Posterior vena cava (tissue), 2 donors: ENCODE measurements at places on chromosomes 3 and 15.

- DNase-seq, result no peak
Observed at GRCh38 chr15:69457304-69458280, 5.0 kb downstream of the RPLP1 start.

- no peak for DNase-seq
Observed at GRCh38 chr15:85541744-85542143, 161.3 kb downstream of the AKAP13 start.

DNA sequence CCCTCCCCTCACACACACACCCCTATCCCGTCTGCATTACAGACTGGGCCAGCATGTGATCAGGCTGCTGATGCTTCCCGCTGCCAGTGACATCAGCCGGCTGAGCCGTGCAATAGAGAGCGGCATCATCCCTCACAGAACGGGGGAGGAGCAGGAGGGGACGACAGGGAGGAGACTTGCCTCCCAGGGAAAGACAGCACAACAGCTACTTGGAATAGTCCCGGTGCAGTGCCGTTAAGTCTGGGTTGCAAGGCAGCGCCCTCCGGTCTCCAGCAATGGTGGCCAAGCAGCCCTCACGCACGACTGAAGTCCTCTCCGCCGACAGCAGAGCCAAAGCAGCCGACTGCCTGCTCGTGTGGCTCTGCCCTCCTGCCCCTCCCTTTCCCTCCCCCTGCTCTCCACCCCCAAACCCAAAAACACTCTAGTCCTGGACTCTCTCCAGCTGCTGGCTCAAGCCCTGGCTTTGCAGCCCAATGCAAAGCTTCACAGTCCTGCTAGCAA is 31.5 kb upstream of the RPS17 start:
- peak; percentile 90 for DNase-seq

GRCh38 chr3:39327746-39328349 is 1.7 kb upstream of the CCR8 start:
- no peak for DNase-seq

DNA sequence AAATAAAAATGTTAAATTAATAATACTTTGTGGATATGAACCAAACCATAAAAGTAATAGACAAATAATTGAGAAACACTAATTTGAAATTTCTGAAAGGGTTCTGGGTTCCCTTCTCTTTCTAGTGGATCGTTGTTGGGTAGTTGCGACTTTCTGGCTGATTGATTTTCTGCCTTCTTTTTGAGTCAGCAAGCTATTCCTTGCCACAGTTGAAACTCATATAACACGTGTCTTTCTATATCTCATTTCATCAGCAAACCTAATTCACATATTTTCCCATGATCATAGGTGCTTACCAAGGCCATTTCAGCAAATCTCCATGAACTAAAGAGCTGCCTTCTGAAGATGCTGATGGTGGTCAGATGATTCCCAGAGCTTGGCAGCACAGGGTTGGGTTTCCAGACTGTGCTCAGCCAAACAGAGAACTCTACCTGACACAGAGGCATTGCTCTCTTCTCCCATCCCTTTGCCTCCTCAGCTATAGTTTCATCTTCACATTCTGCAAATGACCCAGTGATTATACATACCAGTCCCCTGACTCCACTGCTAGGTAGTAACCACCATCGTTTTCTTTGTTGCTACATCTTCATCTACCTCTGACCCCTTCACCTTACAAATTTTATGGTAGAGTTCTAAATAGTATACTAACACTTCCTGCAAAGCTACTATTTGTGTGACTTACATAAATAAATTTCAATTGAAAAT is 383.9 kb upstream of the DPH6 start:
- DNase-seq, result no peak

DNA sequence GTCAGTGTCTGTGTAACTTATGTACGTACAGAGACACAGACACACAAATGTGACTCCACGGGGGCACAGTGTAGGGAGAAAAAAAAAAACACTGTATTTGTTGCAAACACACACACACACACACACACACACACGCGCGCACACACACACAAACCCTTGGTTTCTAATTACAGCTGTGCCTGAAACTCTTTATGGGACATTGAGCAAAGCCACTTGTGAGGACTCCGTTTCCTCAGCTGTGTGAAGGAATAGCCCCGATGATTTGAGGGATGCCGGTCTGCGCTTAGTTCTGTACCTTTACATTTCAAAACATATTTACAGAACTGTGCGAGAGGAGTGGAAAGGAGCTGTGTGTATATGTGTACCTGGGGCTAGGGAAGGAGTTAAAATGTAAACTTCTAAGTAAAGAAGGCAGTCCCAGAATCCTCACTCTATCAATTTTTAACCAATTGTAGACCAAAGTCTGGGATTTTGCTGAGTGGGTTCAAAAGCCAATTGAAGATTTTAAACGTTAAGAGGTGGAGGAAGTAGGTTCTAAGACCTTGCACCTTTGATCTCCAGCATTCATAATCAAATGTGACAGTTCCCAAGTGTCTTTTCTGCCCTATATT is 5.3 kb upstream of the BCL6 start:
- no peak for DNase-seq

DNA sequence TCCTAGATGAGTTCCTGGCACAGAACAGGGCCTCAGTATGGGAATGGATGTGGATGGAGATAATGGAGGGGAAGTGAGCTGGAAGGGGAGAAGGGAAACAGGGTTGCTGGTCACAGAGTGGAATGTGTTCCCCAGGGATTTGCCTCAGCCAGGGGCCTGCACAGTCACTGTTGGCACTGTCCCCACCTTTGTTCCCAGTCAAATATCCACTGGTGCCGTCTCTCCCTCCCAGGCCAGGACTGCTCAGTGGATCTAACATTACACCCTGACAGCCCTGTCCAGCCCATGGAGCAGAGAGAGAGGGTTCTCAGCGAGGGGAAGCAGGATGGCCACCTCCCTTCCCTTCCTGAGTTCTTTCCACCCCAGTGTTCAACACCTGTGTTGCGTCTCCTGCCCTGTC is 1.5 kb upstream of the PPP1R2 start:
- no peak for DNase-seq

- DNase-seq, result no peak
Observed at GRCh38 chr3:169871129-169871886, 1.6 kb upstream of the LRRC31 start.

- no peak for DNase-seq
Observed at GRCh38 chr3:141844108-141844507, 32.3 kb upstream of the ATP1B3 start.

GRCh38 chr3:160180581-160181216 is 44.5 kb upstream of the C3orf80 start:
- no peak for DNase-seq
